ENCODE measurements at places on chromosomes 2 and 18.

DNA sequence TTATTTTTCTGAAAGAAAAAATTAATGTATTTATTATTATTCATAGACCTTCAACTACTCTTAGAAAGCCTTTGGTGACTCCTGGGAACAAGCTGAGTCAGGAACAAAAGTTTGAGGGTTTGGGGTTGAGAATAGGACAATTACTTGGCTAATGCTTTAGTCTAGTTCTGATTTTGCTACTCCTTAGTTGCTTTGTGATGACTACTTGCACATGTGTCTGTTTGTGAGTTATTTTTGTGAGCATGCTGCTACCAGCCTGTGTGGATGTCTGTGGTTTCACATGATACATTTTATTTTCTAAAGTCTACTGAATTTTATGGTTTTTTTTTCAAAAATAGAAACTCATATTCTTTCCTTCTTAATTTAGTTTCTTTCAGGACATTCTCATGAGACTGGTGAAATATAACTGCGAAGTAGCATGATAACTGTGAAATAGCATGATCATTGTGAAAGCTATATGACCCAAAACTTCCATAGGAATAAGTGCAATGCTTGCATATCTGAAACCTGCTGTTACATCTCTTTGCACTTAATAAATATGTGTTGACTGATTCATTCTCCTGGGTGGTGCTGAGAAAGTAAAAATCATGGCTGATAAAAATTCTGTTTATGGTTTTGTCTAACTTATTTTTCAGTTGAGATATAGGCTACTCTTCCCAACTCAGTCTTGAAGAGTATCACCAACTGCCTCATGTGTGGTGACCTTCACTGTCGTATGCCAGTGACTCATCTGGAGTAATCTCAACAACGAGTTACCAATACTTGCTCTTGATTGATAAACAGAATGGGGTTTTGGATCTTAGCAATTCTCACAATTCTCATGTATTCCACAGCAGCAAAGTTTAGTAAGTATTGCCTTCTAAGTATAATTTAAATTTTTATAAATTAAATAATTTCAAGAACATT lies 17.9 kb upstream of the IL18R1 start:
- no peak for DNase-seq

DNA sequence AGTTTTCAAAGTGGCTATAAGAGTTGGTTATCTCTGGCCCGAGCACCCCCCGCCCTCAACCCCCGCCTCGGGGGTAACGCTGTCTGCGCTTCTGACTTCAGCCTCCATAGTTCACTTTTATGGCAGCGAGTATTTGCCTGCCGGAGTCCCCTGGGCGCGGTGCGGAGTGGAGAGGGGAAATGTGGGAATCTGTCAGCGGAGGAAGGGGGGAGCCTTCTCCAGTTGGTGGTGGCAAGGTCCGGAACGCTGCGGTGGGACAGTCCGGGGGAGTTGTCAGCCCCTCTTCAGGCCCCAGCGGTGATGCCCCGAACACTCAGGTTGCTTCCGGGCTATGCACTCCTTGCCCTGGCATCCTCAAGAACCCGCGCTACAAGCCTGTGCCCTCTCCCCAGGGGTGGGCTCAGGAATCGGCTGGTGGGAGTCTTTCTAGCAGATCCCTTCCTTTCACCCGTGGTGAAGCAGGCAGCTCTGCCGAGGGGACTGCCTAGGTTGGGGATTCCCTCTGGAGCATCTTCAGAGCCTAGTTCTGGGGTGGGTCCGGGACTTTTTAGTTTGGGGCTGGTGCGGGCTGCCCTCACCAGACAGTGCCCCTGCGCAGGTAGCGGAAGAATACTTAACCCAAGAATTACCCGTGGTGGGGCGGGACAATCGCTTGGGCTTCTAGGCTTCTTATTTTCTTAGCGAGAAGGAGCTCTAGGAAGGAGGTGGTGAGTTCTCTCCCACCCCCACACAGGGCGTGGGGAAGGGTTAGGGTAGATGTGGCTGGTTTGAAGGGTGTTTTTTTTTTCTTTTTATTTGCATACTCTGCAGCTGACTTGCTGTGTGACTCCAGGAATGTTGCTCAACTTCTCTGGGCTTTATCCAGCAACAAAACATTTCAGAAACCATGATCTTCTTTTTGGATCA lies 1.6 kb downstream of the ATOH8 start:
- DNase-seq: no peak

DNA sequence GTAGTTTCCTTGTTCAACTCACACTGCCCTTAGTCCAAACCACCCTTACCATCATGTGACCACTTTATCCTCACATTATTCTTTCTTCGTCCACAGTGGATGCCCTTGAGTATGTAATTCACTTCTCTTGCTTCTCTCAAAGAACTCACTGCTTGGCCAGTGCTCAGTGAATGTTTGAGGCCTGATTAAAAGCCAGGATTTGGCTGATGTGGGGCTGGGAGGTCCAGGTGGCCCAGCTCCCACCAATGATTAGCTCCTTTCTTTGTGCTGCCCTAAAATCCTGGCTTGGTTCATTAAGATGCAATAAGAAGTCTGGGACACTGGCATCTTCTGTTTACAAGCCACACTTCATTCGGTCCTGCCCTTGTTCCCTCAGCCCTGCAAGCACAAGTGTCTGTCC lies 97.8 kb upstream of the CELF4 start:
- no peak for DNase-seq

DNA sequence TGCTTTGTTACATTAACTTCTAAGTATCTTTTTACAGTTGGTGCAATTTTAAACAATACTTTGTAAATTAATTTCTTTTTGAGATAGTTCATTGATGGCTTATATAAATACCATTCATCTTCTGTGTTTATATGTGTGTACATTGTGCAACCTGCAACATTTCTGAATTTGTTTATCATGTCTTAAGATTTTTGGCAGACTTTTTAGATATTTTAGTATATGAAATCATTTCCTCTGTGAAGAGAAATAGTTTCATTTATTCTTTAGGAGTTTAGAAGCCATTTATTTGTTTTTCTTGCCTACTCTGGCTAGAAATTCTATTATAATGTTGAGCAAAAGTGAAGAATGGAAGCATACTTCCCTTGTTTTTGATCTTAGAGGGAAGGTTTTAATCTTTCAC lies 337.8 kb upstream of the DSEL start:
- DNase-seq: no peak

DNA sequence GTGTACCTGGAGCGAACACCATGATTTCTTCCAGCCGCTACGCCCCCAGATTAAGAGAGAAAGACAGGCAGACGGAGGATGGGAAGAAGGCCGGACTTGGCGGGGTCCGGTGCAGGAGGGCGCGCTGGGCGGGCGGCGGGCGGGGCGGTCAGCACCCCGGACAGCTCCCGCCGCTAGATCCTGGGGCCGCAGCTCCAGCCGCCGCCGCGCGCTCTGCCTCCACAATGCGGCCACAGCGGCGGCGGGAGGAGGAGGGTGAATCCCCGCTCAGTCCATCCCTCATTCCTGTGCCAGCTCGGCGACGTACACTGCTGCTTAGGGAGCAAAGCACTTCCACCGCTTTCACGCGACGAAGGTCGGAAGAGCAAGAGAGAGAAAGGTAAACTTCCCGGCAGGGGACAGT lies at the start of gene AKAIN1:
Gene AKAIN1 (minus strand): TSS at position 226 of the 403 bp plus-strand sequence. CDS start 204 bp downstream, at position 22.
- no peak for DNase-seq
